ENCODE measurements at places on chromosomes 1 and 21. TPM values are rescaled to one million over a fixed set of nuclear protein-coding genes. Genes with fewer than 3 reads are reported as not detected.

DNA sequence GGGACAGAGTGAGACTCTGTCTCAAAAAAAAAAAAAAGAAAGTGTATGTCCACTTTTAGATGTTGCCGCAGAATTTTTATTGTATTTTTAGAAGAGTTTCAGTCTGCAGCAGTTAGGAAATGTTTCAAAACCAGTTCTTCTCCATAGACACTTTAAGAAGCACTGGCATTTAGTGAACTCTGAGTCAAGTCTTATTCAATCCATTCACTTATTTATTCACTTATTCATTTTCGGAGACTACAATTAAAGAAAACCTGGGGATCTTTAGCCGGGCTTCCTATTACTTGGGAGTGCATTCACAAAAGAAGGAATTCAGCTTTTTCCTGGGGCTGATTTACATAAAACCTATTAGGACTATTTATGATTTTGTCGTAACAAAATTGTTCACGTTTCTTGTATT is 12.3 kb downstream of the RCAN3 start:
- no peak overlapping the region for H3K4me3 ChIP-seq
- no peak overlapping the region for H3K27ac ChIP-seq
- peaks cover 7% of the 10 kb centered on the region for H3K36me3 ChIP-seq
- no peak for DNase-seq

DNA sequence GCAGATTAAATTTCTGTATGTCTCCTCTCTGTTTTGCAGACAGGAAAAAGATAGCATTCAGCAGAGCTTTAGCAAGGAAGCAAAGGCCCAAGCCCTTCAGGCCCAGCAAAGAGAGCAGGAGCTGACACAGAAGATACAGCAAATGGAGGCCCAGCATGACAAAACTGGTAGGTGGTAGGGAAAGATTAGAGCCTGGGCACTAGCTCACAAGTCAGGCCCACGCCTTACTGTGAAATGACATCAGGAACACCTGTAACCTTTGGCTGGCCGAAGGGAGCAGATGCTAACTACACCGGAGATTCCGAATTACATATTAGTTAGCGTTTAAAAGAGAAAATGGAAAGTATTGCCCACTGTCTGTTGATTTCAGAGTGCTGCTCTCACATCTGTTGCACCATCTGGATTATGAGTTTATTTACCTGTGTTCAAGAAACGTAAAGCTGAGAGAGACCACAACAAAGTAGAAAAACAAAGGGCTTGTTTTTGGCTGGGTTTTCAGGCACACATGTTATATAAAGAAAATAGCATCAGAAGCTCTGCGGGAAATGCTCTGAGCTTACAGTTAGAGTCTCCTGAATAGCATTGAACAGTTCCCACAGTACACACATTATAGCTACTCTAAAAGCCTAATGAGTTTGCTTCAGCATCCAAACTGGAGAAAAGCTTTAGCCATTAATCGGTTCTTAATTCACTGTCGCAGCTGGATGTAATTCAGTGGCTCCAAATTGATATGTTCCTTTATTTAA is 160.0 kb downstream of the SDCCAG8 start:
- peaks cover 9% of the 10 kb centered on the region for H3K4me1 ChIP-seq
- no peak overlapping the region for H3K4me3 ChIP-seq
- no peak for DNase-seq
- H3K27me3 ChIP-seq: no peaks in the 10 kb centered on the region

DNA sequence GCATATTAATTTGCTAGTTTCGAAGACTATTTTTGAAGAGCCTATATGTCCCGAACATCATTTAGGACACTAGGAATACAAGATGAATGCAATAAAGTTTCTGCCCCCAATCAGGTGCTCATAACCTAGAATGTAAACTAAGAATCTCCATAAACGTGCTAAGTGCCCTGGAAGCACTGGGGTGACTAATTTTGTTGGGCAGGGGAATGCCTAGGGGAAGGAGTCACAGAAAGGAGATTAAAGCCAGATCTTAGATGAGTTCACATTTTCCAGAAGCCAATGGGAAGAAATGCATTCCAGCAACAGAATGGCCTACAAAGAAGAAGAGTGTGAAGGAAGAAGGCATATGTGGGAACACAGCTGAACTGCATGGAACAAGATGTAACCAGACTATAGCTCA is 19.5 kb downstream of the SCYL3 start:
- no peak for DNase-seq
- H3K36me3 ChIP-seq: peaks cover 73% of the 10 kb centered on the region
- H3K4me3 ChIP-seq: no peak overlapping the region
- peaks cover 6% of the 10 kb centered on the region for H3K4me1 ChIP-seq
- no peaks in the 10 kb centered on the region for H3K27me3 ChIP-seq

ANGPTL3 gene
- total RNA-seq: not detected

GRCh38 chr1:47701741-47702515 is 264.1 kb downstream of the FOXD2 start:
- peaks cover 18% of the 10 kb centered on the region for H3K4me1 ChIP-seq
- no peaks in the 10 kb centered on the region for H3K36me3 ChIP-seq
- H3K4me3 ChIP-seq: no peak overlapping the region
- no peak for DNase-seq
- no peaks in the 10 kb centered on the region for H3K27me3 ChIP-seq
- H3K27ac ChIP-seq: no peak overlapping the region

GRCh38 chr1:30807318-30808066 is 49.9 kb upstream of the LAPTM5 start:
- no peak overlapping the region for H3K4me3 ChIP-seq
- H3K27ac ChIP-seq: no peak overlapping the region
- peaks cover 40% of the 10 kb centered on the region for H3K4me1 ChIP-seq
- no peaks in the 10 kb centered on the region for H3K27me3 ChIP-seq
- peak; percentile 34 for DNase-seq
- H3K36me3 ChIP-seq: no peaks in the 10 kb centered on the region

OR14K1 gene
- not detected for total RNA-seq

DNA sequence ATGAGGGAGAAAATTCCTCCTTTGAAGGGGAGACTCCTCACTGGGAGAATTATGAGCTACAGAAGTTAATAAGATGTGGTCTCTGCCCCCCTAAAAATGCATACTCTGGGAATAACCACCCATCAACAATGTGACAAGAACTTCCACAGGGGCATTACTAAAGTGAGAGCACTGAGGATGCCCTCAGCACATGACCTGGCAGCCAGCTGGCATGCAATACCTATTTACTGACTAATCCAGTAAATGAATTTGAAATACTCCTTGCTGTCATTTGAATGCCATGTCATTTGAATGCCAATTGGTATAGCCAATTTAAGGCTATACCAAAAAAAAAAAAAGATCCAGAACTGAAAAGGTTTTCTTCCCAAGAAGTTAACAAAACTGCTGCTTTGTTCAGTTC is 30.8 kb downstream of the PLPP3 start:
- peaks cover 3% of the 10 kb centered on the region for H3K36me3 ChIP-seq
- H3K27ac ChIP-seq: no peak overlapping the region
- peaks cover 26% of the 10 kb centered on the region for H3K4me1 ChIP-seq
- H3K4me3 ChIP-seq: no peak overlapping the region

DNA sequence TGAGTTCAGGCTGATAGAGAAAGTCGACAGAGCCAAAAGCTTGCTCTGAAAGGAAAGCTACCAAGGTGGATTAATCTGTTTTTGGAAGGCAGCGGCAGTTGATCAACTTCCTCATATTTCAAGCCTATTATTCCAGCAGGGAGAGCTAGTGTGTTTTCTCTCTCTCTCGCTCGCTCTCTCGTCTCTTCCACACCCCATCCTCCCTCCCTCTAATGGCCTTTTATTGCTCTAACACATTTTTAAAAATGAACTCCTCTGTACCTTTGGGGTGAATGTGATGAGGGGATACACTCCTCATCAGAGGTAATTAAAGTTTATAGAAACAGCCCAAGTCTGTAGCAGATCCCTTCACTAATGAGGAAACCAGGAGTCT is 126.4 kb downstream of the CLIC6 start:
- H3K27me3 ChIP-seq: no peaks in the 10 kb centered on the region
- peaks cover 21% of the 10 kb centered on the region for H3K4me1 ChIP-seq
- peak overlapping the region; percentile 69 for H3K27ac ChIP-seq
- no peak overlapping the region for H3K4me3 ChIP-seq
- DNase-seq: peak; percentile 16
- peaks cover 100% of the 10 kb centered on the region for H3K36me3 ChIP-seq

- peaks cover 15% of the 10 kb centered on the region for H3K4me1 ChIP-seq
- no peak overlapping the region for H3K27ac ChIP-seq
- peaks cover 3% of the 10 kb centered on the region for H3K36me3 ChIP-seq
Observed at GRCh38 chr1:35264035-35264434, 4.5 kb upstream of the ZMYM4 start.

DNA sequence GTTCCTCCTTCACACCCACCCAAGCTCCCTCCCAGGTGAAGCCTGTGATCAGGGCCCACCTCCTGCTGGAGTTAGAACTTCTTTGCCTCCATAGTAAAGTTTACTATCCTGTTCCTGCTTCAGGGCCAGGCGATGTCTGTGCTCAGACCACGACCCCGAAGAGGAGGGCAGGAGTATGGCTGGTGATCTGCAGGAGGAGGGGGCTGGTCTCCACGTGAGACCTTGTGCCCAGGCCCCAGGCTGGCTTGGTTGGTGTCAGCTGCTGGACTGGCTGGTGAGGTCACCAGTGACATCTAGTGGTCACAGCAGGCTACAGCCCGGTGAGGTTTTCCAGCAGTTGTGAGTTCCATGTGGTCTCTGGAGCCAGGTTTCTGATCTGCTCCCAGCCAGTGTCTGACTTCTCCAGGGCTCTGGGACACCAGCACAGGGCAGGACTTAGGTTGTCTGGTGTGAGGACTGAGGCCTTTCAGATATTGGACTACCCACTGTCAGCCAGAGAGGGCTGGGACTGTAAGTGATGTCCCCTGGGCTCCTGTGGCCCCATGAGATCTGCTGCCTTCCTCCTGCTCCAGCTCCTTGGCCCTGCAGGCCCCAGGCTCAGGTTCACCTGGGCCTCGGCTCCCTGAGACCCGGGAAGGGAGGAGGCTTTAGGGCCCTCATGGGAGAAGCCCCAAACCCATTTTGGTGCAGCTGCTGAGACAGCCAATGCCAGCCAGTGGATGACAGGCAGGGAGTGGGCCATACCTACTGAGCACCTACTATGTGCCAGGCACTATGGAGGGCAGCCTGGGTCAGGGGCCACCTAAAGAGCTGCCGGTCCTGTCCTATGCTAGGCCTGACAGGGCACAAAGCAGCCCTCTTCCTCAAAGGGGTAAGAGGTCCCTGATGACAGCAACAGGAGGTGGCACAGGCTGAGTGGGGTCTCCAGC is 6.0 kb upstream of the UBL4B start:
- peak; percentile 33 for DNase-seq
- H3K4me3 ChIP-seq: no peak overlapping the region
- no peaks in the 10 kb centered on the region for H3K36me3 ChIP-seq
- no peak overlapping the region for H3K27ac ChIP-seq
- no peaks in the 10 kb centered on the region for H3K27me3 ChIP-seq
- 0 out of 2 replicates have a peak, but pooled peaks cover 4% of the 10 kb centered on the region for H3K4me1 ChIP-seq

- no peak overlapping the region for H3K27ac ChIP-seq
- DNase-seq: no peak
- no peaks in the 10 kb centered on the region for H3K36me3 ChIP-seq
Observed at GRCh38 chr1:101394041-101394440, 157.2 kb downstream of the S1PR1 start.

GRCh38 chr1:167949785-167950184 is 12.9 kb upstream of the MPC2 start:
- no peak overlapping the region for H3K27ac ChIP-seq
- H3K4me1 ChIP-seq: peaks cover 4% of the 10 kb centered on the region
- H3K4me3 ChIP-seq: no peak overlapping the region
- DNase-seq: no peak
- peaks cover 3% of the 10 kb centered on the region for H3K36me3 ChIP-seq
- H3K27me3 ChIP-seq: no peaks in the 10 kb centered on the region

DNA sequence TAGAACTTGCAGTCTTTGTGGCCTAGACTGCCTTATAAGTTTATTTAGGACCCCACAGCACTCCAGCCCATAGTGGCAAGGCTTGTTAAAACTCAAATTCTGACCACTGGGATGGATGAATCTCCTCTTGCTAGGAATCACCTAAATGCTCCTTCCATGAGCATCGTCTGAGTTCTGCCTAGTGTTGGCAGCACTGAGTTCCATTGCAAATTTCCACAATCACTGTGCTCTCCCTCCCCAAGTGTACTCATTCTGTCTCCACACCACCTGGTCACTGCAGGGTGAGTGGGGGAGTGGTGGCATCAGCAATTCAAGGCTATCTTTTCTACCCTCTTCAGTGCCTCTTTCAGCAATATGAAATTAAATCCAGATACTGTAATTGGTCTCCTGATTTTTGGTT is 46.7 kb upstream of the PTBP2 start:
- no peaks in the 10 kb centered on the region for H3K27me3 ChIP-seq
- H3K4me1 ChIP-seq: no peaks in the 10 kb centered on the region
- H3K36me3 ChIP-seq: no peaks in the 10 kb centered on the region
- H3K27ac ChIP-seq: no peak overlapping the region
- DNase-seq: no peak
- H3K4me3 ChIP-seq: no peak overlapping the region

LYPD8 gene
- not detected for total RNA-seq

DNA sequence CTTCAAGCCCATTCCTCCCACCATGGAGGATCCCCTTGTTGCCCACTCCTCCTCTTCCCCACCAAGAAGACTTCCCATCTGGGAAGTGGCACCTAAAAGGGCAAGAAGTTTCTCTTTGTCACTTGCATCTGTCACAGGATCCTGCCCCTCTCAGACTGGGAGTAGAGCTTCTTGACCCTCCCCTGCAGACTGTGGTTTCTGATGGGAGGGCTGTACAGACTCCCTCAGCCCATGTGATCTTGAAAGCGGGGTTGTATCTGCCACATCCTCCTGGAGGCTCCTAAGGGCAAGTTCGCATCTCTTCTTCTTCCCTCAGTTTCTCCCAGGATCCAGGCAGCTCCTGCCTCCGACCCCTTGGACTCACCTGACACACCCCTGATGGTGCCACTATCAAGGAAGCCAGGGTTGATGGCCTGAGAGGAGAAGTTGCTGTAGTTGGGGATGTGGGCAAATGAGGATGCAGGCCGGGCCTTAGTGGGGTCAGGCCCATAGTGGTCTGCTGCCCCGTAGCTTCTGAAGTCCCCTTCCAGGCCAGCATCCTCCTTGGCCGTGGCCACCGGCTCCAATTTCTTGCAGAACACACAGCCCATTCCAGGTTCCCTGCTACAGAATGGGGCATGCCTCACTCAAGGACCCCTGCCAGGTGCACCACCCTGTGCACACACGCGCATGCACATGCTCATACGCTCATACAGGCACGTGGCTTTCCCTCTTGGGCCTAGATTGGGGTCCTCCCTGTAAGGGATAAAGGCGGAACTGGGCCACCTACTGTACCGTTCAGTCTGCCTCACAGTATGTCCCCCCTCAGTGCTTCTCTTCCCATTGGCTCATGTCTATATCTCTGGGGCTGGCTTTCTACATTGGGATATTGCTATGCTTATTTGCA is 11.4 kb downstream of the FGR start:
- H3K4me1 ChIP-seq: no peaks in the 10 kb centered on the region
- H3K27me3 ChIP-seq: no peaks in the 10 kb centered on the region
- H3K27ac ChIP-seq: no peak overlapping the region

KCNH1 gene
- 2.7 TPM for total RNA-seq

KIAA0040 gene
- 4.0 TPM for total RNA-seq

- peaks cover 56% of the 10 kb centered on the region for H3K36me3 ChIP-seq
- H3K4me1 ChIP-seq: peaks cover 21% of the 10 kb centered on the region
- DNase-seq: peak; percentile 43
- no peaks in the 10 kb centered on the region for H3K27me3 ChIP-seq
- peak overlapping the region; percentile 55 for H3K27ac ChIP-seq
Observed at GRCh38 chr1:28580722-28581530, 11.1 kb upstream of the RAB42 start.

- no peak for DNase-seq
- H3K36me3 ChIP-seq: no peaks in the 10 kb centered on the region
- H3K4me3 ChIP-seq: no peak overlapping the region
Observed at GRCh38 chr1:94276988-94277434, 39.6 kb upstream of the ARHGAP29 start.

LAD1 gene
- total RNA-seq: not detected

- H3K4me1 ChIP-seq: peaks cover 6% of the 10 kb centered on the region
- no peak overlapping the region for H3K27ac ChIP-seq
- H3K36me3 ChIP-seq: no peaks in the 10 kb centered on the region
- no peak overlapping the region for H3K4me3 ChIP-seq
- DNase-seq: no peak
Observed at GRCh38 chr1:12047120-12047876, 15.8 kb upstream of the TNFRSF8 start.

PIGR gene
- not detected for total RNA-seq

DMBX1 gene
- not detected for total RNA-seq

Measured in SJSA1 (cell line).